Stimulated activated CD4-positive, alpha-beta T cell treated with anti-CD3 and anti-CD28 coated beads, Interleukin-2, amount 100 ng/mL, for 24 hours (primary cell): ENCODE measurements at places on chromosomes 16 and 17.
A peak's percentile ranks its signal among the peaks of the same experiment; 100 is the strongest.

DNA sequence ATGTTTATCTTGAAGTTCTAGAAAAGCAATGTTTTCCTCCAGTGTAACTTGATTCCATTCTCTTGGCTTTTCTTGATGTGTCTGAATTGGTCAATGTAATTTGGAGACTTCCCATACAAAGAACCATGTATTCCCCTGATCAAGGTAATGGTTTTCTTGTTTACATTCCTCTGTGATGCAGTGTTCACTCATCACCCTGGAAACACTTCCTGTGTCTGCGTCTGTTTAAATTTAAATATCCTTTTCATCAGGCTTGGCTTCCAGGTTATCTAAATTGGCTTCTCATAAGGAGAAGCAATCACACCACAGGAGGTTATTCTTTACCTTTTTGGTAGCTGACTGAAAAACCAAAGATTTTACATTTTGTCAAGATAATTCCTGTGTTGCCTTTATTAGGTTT is 237.3 kb upstream of the WSCD1 start:
- no peak for DNase-seq

- DNase-seq = no peak
Measured at GRCh38 chr16:76194616-76195015, 82.6 kb upstream of the CNTNAP4 start.

DNA sequence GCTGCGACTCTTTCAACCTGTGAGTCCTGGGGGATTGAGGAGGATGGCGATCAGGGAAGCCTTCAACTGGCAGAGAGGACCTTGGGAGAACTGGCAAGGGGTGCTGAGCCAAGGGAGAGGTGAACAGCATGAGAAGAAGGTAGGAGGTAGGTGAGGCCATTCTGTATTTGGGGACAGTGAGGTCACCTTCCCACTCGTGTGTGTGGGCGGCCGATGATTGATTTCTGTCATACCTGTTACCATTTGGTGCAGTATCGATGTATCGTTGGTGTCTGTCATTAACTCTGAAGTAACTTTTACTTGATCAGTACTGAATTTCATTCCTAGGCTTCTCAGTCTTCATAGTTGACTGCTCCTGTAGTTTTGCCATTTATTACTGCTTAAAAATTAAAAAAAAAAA is 3.8 kb downstream of the ARSG start:
- DNase-seq = peak; percentile 60

DNA sequence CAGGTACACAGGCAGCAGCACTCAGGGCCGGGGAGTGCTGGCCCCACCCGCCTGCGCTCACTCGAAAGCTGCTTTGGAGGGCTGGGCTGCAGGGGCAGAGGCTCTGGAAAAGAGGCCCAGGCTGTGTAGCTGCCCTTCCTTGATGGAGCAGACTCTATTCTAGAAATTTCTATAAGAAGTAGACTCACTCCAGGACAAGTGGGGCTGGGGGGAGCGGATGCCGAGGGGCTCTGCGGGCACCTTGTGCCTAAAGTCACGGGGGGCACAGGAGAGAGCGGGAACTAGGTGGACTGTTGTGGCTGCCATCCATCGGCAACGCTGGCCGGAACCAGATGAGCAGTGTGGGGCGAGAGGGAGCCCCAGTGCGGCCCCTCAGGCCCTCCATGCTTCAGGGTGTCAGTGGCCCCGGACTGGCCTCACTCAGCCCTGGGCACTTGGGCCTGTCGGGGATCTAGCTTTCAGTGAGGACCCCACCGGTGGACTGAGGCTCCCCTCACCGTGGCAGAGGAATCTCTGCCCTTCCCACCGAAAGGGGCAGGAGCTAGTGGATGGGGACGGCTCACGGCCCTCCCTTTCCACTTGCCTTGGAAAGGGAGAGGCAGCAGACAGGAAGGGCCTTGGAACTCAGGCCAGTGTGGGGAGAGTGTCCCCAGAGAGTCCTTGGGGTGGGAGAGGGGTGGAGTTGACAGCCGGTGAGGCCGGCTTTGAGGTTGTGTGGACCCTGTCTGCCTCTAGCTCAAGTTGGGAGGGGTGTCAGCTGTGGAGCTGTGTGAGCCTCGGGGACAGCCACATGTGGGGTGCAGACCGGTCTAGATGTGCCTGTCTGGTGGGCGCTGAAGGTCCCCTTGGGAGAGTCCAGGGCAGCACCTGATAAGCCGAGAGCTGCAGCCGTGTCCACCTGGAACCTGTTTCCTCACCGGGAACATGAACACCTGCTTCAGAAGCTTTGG is 16.6 kb downstream of the ENDOV start:
- DNase-seq = no peak

GRCh38 chr17:50079334-50080095 is 15.6 kb upstream of the PDK2 start:
- peak; percentile 36 for DNase-seq

DNA sequence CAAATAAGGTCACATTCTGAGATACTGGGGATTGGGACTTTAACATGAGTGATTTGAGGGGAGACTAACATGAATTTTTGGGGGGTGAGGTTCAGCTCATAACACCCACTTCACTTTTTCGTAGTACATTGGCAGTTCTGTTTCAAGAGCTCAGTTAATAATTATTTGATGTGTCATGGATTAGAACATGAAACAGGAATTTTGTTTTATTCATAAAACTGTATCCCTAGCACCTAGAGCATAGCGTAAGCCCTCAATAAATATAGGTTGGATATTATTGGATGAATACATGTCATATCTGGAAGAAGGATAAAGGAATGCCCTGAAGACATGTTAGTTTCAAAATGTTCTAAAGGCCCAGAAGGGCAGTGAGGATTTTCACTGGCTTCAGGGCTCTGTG is 119.8 kb downstream of the PRKCA start:
- no peak for DNase-seq

DNA sequence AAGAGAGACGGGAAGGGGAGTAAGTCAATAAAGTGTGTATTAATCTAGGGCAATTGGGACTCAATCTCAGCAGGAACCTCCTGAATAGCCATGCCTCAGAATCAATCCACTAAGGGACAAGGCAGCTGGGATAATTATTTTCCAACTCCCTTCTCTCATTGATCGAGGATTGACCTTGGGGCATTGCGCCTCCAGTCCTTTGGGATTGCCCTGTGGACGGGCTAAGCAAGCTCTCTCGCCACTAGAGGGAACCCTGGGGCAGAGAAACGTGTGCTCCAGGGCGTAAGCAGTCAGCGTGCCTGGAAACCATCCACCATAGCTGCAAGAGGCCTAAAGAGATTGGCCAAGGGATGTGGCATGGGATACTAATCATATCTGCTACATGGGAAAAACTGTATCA is 53.9 kb upstream of the ERCC4 start:
- peak; percentile 65 for DNase-seq

DNA sequence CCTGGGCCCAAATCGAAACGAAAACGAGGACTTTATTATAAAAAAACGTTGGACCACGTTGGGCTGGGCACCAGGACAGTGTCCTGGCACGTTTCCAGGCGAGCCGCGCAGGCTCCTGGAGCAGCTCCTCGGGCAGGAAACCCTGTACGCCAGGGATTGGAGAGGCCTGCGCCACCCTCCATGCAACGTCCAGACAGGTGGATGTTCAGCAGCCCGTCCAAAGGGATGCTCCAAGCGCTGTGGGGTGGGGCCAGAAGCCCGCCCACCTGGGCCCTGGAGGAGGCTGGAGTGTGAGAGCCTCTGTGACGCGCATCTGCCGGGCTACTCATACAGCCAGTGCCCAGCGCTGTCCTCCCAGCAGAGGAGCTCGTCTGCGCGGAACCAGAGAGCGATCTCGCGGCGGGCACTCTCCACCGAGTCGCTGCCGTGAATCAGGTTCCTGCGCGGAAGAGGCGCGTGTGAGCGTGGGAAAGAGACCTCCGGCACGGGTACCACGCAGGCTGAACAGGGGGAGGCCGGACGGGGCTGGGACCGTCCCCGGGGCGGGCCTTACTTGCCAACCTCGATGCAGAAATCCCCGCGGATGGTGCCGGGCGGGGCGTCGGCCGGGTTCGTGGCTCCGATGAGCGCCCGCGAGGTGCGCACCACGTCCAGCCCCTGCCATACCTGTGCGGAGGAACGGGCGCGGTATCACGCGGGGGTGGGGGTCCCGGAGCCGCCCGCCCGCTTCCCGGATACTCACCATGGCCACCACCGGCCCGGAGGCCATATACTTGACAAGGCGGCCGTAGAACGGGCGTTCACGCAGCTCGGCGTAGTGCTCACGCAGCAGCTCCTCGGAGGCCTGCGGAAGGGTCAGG is 785 bp downstream of the NME3 start:
- peak; percentile 62 for DNase-seq

GRCh38 chr17:73625006-73625405 is 19.2 kb downstream of the SDK2 start:
- DNase-seq = no peak

- DNase-seq = no peak
Measured at GRCh38 chr16:84194018-84194417, 3.1 kb downstream of the ADAD2 start.

GRCh38 chr16:3017344-3017743 is 639 bp downstream of the CLDN6 start:
- no peak for DNase-seq

GRCh38 chr16:87918866-87919680 is 17.3 kb downstream of the CA5A start:
- no peak for DNase-seq

GRCh38 chr16:89759746-89760340 is 38.5 kb downstream of the ZNF276 start:
- DNase-seq = no peak

- no peak for DNase-seq
Measured at GRCh38 chr17:31061678-31062077, 33.1 kb upstream of the NF1 start.

GRCh38 chr16:11836650-11837244 is 14.6 kb downstream of the RSL1D1 start:
- DNase-seq = no peak

DNA sequence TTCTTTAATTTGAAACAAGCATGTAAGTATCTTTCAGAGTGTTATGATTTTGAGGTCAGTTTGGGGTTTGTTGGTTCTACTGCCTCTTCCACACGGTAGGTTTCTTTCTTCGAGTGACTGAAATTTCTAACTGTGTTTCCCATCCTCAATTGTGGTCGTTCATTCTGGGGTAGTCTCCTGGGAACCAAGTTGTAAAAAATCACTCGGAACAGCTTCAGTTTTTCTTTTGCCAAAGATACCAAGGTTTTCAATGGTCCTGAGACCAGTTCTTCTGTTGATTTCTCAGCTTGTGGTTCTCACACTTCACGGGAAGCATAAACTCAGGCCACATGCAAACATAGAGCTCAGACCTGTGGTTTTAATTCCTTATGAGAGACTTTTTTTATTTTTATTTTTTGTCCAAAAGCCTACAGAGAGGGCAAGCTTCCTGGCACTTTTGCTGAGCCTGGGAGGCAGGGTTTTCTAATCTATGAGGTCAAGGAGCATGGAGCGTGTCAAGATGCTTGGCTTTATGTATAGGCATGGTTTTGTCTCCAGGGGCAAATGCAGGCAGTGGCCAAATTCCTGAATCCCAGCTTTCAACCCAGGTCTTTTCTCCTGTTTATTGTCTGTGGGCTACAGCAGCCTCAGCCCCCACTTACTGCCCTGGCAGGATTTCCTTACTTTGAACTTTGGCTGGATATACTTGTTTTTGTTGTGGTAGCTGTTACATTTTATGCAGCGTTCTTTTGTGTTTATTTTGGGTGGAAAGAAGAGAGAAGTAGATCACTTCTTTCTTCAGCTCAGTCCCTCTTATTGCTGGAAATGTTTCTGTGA is 32.9 kb downstream of the HS3ST3A1 start:
- DNase-seq = no peak

DNA sequence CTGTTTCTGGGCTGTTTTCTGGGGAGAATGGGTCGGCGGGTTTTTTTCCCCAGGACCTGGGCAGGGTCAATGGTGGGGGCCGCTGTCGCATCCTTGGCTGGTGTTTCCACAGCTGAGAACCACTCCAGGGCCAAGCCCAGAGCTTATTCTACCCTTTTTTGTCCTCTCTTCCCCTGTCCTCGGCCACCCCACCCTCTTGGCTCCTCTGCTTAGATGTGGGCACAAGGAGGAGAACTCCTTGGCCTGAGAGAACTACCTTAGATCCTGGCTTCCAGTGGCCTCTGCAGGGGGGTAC is 4.0 kb downstream of the NOD2 start:
- no peak for DNase-seq

GRCh38 chr16:19737306-19738038 is 19.4 kb downstream of the IQCK start:
- no peak for DNase-seq

DNA sequence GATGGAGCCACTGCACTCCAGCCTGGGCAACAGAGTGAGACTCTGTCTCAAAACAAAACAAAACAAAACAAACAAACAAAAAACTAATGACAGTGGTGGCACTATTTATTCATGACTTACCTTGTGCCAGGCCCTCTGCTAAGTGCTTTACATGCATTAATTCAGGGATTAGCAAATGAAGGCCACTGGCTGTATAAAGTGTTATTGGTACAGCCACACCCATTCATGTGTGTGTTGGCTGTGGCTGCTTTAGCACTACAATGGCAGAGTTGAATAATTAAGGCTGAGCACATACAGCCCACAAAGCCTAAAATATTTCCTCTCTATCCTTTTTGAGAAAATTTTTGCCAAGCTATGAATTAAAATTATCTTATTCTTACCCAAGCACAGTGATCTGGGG is 531.8 kb upstream of the CDH5 start:
- no peak for DNase-seq

DNA sequence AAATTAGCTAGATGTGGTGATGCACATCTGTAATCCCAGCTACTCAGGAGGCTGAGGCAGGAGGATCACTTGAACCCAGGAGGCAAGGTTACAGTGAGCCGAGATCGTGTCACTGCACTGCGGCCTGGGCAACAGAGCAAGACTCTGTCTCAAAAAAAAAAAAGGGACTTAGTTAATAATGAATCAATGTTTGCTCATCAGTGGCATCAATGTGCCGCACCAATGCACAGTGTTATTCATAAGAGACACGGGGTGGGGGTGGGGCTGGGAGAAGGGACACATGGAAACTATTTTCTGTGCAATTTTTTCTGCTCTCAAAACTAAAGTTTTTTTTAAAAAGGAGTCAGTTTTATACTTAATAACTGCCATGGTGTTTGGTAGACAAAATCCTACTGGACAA is 6.8 kb upstream of the ATP2C2 start:
- no peak for DNase-seq

DNA sequence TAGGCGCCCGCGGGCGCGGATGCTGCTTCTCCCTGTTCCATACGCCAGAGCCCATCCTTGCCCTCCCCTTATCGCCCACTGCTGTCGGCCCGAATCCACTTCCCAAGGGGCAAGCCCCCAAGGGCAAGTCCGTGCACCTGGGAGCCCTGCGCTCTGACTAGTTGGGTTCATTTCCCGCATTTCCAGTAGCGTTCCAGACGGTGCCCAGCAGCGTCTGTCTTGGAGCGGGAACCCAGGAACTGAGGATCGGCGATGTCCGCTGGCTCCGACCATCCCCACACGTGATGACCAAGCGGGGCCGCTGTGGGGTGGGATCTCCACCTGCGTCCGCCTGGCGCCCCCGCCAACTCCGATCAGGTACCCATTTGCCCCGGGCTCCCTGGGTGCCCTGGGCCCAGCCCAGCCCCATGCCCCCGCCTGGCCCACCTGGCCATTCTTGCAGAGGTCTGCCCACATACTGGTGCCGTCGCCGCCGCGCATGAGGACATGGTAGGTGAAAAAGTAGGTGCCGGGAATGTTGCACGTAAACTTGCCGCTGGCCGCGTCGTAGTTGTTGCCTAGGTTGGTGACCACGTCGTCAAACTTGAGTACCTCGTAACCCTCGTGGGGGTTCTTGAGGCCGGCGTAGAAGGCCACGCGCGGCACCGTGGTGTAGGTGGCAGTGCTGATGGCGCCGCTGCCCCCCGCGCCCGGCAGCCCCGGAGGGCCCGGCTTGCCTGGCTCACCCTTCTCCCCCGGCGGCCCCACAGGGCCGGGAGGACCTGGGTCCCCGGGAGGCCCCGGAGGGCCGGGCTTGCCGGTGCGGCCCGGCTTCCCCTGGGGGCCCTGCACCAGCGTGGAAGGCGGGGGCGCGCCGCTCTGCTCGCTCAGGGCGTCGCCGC is 837 bp downstream of the C1QL1 start:
- DNase-seq = no peak
